ENCODE measurements at places on chromosomes 6 and 20.
A peak's percentile ranks its signal among the peaks of the same experiment; 100 is the strongest.

DNA sequence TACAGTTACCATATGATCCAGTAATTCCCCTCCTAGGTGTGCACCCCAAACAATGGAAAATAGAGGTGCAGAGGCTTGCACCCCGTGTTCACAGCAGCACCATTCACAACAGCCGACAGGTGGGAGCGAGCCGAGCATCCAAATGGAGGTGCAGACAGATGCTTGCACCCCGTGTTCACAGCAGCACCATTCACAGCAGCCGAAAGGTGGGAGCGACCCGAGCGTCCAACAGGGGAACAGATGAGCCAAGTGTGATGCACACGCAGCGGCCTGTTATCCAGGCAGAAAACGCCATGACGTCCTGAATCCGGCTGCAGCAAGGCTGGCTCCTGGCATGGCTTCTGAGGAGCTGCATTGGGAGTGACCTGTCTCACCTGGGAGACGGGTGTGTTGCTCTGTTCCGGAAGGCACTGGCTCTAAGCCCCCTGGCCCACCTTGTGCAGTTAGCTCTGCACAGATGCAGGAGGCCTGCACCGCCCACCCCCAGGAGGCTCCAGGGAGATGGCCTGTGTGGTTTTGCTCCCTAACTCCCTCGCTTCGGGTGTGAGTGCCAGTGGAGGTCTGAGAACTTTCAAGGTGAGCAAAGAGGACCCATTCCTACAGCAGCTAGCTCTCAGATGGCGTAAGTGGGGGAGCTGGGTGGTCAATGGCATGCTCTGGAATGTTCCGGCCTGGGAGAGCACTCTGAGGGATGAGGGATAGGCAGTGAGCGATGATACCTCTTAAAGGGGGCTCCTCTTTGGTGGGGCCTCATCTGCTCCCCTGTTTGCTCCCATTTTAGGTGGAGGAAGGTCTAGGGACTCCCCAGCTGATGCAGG is 47.8 kb upstream of the FRMD1 start:
- DNase-seq = no peak

DNA sequence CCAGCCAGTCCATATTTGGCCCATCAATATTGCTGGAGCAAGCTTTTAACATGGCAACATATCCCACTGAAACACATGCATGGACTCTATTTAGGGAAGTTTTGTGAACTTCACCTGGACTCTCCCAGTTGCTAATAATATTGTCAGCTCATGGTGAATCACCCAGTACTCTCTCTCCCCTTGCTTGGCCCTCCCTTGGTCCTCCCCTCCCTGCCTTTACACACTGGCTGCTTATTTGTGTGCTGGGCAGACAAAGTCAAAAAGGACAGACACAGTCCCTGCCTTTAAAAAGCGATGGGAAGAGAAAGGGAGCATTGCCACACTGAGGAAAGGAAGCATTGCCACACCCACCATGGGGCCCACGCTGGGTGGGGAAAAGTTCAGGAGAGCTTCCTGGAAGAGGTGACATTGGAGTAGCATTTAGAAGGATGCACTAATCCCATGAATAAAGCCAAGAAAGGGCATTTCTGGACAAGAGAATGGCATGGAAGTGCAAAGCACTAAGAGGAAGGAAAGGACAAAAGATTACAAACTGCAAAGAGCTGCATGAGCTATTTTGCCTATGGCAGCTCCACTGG is 143.4 kb upstream of the EXOC2 start:
- no peak for DNase-seq

DNA sequence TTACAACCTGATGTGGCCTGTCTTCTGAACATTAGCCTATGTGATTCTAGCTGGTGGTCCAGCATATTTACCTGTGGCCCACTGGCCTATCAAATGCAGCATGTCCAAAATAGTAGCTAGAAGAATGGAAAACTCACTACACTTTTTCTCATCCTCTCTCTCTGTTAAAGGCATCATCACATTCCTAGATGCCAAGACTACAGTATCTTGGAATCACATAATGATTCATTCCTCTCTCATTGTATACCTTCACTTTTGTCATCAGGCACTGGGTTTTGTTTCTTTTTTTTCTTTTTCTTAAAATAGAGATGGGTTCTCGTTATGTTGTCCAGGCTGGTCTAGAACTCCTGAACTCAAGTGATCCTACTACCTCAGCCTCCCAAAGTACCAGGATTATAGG is 45.0 kb downstream of the FAM83B start:
- DNase-seq = no peak

GRCh38 chr20:6142348-6142993 is 19.6 kb upstream of the FERMT1 start:
- DNase-seq = peak; percentile 13

GRCh38 chr20:51350941-51351631 is 191.4 kb downstream of the NFATC2 start:
- no peak for DNase-seq

DNA sequence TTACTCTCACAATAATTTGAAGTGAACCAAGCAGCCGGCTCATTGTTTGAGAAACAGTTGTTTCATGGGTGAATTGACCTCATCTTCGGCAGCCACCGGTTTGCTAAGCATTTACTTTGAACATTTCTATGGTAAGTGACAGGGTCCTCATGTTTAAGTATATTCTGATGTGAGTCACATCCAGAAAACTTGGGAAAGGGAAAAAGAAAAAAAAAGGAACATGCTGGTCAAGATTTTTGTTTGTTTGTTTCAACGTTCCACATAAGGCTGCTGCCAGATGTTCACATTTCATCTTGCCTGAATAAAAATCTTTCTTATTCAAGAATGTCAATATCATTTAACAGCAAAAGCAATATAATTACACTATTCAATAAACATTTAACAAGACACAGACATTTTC is 55.0 kb upstream of the EXOC2 start:
- no peak for DNase-seq

DNA sequence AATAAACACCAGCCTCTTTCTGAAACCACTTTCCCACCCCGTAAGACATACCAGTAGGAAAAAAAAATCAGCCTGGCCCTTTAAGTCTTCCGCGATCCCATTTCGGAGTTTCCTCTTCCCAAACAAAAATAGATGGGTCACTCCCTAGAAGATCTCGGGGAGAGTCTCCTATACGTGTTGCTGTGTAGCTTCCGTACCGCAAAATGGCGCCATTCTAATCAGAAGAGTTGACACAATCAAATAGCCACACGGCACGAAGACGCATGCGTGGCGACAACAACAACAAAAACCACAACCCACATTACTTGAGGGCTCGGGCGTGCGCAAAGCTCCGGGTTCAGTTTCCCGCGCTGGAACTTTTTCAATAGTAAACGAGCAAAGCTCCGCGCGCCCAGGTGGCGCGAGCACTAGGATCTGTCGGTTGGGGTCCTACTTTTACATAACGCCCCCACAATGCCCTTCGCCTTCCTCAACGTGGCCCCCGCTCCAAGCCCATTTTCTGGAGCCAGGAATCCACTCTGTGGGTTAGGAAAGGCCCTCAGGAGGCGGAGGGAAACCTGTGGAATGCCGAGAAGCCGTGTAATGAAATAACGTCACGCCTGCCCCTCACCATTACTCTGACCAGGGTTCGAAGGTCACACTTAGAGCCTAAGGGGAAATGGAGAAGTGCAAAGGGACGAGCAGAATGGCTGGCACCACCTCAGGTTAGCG is at the start of gene GPANK1:
TSS of gene GPANK1 (minus strand) at position 208 of the 711 bp plus-strand sequence. CDS start 519 bp downstream, outside the sequence.
- DNase-seq = peak; percentile 82

- no peak for DNase-seq
These were observed 45.2 kb downstream of the MUC22 start for GRCh38 chr6:31055441-31055840.

GRCh38 chr6:84526631-84527030 is 237.8 kb downstream of the TBX18 start:
- no peak for DNase-seq

DNA sequence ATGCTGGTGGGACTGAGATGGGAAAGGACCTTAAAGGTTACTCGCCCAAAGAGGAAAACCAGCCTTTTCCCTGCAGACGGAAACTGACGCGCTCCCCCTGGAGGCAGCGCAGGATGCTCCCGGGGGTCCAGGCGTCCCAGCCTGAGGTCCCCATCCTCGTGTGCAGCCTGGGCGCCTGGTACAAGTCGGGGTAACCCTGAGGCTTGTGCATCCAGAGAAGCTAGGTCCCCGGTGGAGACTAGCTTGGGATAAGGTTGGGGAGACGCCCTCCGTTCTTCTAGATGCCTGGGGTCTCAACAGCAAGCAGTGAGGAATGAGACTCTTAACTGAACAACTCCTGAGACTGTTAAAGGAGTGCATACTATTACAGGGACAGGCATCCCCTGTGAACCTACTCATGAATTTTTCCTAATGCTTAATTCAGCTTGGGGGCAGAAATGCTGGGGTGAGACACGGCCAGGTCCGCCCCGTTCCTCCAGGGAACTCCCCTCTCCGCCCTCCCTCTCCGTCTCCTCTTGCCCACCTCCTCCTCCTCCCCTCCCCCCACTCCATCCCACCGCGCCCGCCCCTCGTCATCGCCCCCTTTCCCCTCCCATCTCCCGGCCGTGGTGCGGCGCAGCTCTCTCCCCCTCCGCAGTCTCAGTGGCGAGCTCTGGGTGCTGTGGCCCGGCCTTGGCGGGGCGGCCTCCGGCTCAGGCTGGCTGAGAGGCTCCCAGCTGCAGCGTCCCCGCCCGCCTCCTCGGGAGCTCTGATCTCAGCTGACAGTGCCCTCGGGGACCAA is at the start of gene PRSS35:
TSS of gene PRSS35 (plus strand) at position 634 of the 781 bp plus-strand sequence. CDS start 10,908 bp downstream, outside the sequence.
- DNase-seq = no peak

DNA sequence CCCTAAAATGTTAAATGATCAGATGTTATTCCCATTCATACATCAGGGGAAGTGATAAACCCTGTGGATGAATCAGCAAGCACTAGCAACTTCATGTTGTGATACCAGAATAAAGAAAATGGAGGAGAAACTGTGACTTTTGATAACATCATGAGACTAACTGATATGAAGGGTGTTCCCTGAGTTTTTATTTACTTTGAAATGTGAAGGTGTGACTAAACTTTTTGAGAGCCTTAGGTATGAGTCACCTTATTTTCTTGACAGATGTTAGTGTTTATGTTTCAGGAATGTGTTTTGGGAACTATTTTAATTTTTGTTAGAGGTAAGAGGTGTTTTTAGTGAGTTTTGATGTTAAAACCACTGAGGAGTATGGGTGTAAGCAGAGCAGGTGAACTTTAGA is 4.4 kb downstream of the PARD6B start:
- no peak for DNase-seq

DNA sequence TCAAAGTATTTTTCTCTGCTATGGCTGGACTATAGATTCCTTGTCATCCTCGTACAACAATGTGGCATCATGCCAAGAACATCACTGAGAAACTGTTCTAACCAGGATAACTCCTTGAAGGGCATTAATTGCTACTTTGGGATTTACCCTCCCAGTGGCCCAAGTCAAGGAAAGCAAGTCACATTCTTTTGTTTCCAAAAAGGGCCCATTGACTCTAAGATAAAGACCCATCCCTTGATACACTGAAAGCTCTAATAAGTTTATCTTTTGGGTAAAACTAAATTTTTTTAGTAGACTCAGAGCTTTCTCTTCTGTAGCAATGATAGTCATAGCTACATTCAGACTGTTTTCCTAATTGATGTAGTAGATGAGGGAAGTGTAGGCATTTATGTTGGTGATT is at the start of gene OR2J3:
TSS of gene OR2J3 (plus strand) at position 301 of the 400 bp plus-strand sequence. CDS start 3,833 bp downstream, outside the sequence.
- no peak for DNase-seq

DNA sequence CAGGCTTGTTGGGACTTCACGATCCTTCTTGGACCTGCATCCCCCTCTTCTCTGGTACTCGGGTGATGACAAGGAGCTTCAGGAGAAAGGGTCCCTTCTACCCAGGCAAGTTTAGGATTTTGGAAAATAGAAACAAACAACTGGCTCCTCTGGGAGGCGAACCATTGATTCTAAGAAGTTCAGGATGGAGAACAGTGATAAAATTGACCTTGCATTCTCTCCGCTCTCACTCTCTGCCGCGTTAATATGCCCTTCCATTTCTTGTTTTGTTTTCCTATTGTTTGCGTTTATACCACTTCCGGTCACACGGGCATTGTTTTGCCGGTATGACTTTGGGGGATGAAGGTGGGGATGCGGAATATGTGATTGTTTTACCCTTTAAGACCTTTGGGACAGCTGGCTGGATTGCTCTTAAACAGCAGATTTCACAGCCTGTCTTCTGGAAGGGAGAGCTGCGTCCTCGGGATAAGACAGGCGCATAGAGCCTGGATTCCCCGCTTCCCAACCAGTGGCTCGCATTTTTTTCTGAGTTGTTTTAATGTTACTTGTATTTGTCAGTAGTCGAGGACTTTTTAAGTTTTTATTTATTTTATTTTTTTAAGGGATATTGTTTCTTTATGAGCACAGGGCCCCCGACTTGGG is 144.3 kb upstream of the ZNF184 start:
- no peak for DNase-seq

DNA sequence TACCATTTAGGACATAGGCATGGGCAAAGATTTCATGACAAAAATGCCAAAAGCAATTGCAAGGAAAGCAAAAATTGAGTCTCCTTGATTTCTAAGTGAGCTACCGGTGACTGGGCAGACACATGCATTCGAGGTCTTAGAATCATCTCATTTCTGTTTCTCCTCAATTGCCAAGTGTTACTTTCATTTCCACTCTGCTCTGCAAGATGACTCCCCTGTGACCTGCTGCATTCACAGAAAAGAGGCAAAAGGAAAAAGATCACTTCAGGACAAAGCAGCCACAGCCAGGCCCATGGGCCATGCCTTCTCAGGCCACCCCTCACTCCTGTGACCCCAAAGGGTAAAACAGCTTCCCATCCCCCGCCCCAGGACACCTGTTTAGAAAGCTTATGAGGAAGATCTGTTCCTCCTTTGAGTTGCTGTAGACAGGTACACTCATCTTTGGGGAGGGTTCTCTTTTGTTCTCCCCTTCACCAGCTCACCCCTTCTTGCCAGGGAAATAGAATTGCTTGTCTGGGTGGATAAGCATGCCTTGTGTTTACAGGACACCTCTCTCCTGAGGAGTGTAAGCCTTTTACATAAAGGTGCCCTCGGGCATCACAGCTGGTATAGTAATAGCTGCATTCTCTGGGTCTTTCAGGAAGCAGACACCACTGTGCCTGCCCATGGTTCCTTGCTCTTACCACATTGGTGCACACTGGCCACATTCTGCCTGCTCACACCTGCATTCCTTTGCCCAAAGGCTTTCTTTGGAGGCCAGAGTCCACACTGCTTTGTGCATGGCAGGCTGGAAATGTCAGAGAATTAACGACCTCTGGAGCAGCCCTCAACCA is 105.0 kb downstream of the SLC24A3 start:
- no peak for DNase-seq

DNA sequence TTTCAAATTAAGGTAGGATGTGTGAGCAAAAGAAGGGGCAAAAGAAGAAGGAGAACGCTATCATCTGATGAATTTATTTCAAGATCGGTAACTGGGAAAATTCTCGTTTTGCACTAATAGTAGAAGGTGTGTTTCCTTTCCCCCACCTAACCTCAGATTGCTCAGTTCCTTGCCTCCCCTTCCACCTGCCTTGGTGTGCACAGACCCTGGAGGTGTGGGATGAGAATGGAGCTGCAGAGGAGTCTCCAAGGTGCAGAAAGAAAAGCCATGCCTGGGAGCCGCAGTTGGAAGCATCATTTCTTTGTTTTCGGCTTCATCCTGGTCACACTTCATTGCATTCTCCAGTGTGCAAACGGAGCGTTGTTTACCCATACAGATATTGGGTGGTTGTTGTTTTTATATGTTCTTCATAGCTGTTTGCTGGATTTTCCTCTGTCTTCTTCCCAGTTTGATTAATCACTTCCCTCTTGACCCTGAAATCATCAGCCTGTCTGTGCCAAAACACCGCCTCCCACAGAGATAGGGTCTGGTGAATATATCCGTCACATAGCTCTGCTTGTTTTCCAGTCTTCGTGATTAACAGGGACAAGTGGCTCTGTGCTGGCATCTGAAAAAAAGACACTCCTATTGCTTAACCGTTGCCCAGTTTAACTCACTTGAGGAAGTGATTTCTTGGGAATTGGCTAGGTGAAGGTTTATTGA is 40.2 kb upstream of the NEDD9 start:
- no peak for DNase-seq

GRCh38 chr20:57287007-57287880 is 20.8 kb upstream of the BMP7 start:
- no peak for DNase-seq

Data from stimulated activated CD4-positive, alpha-beta T cell treated with anti-CD3 and anti-CD28 coated beads, TNF-alpha, amount 100 ng/mL, for 4 hours (primary cell).